GM10248 (cell line): ENCODE measurements at places on chromosomes 5 and 9.

GRCh38 chr9:129211686-129212085, 33.6 kb upstream of the IER5L start:
- no peak for DNase-seq

- no peak for DNase-seq
Observed at GRCh38 chr9:33750839-33751339, 44.5 kb upstream of the PRSS3 start.

DNA sequence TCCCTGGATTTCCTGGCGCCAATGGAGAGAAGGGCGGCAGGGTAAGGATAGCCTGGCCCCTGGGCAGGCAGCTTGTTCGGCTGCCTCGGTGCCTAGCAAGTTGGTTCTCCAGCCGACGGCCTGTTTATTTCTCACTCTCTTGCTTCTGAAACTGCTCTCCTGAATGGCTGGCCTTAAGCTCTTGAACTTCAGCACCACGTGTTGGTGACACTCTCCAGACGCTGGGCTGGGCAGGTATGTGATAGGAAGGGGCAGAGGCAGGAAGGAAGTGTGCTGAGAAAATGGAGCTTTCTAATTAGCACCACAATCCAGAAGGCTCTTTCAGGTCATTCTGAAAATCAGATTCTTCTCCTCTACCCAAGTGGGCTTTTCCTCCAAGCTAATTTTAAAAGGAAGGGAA, 91.4 kb upstream of the FCN2 start:
- DNase-seq, result no peak

GRCh38 chr9:70442328-70442848, 27.9 kb upstream of the KLF9 start:
- DNase-seq, result no peak

DNA sequence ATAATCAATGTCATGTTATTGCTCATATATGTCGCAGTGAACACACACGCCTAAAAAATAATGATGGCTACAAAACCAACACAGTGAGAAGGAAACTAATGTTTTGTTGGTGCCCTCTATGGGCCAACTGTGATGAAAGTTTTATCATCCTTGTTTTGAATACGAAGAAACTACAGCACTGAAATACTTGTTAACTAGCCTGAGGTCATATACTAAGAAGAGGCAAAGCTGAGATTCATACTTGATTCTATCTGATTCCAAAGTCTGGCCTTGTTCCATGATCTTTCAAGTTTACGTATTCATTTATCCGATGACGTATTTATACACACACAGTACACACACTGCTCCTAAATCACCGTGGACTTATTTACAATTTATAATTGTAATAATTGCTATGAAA, 16.1 kb upstream of the DRD1 start:
- DNase-seq, result no peak

DNA sequence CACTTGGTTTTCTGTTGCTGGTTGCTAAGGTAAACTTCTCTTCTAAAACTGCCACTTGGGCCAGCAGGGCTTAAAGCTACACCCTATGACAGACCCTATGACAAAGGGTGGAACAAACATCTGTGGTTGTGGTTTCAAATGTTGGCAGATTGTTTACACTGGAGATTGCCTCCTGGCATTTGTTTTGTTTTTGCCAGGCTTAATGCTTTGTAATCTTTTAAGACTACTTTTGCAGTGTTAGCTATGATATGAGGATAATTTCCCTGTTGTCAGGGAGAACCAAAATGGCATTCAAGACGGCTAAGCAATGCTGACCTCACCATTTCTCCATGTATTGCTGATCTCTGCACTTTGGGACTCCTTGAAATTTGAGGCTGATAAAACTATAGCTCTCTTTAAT, 50.3 kb downstream of the MAMDC2 start:
- DNase-seq, result no peak

GRCh38 chr5:83552275-83552674, 80.7 kb downstream of the VCAN start:
- no peak for DNase-seq

DNA sequence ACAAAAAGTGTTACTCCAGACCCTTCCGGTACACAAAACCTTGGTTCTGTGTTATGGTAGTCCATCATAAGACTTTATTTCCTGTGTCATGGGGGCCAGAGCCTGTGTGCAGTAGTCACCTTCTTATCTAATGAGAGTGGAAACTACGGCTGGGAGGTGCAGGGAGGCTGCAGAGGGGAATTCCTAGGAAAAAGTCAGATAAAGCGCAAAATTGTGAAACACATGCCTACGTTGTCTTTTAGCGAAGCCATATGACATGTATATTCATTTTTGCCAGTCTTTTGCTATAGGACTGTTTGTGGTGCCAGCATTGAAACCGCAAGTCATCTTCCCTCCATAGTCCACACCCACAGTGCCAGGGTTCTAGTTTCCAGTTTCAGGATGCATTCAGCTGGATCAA, 80.7 kb downstream of the PPARGC1B start:
- DNase-seq, result no peak

- no peak for DNase-seq
Observed at GRCh38 chr5:151459680-151460324, 12.4 kb downstream of the SLC36A1 start.

DNA sequence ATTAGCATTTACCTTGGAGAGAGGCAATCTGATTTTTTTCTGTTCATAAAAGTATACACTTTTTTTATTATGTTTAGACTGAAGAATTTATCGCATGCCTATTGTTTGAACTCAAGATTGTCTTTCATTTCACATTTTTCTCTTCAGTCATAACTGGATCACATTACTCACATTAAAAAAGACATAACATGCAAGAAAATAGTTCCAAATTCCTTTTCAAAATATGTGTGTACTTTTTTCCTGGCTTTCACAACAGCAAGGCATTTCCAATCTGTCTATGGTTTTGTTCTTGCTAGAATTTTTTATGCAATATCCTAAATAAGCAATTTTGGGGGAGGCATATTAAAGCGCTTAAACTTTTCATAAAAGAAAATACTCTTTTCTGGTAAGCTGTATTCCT, 21.2 kb downstream of the FTMT start:
- no peak for DNase-seq

- no peak for DNase-seq
Observed at GRCh38 chr5:125703616-125704015, 719.6 kb upstream of the GRAMD2B start.

- DNase-seq, result no peak
Observed at GRCh38 chr5:155087036-155087435, 73.5 kb downstream of the KIF4B start.

GRCh38 chr5:16726538-16726946, 109.7 kb upstream of the RETREG1 start:
- no peak for DNase-seq

GRCh38 chr9:2907411-2907810, 63.5 kb upstream of the PUM3 start:
- no peak for DNase-seq

DNA sequence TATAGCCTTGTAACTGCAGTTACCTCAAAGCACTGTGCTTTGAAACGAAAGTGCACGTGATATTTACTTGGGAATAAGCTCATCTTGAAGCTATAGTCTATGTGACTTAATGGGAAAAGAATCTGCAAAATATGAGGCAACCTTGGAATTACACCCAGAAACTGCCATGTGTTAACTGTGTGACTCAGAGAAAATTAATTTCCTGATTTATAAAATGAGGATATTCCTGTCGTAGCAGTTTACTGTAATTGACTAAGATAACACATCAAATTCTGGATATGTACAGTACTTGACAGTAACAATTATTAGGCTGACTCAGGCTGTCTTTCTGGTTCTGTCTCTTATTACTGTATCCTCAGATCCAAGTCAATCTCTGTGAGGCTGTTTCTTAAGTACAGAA, 1079.9 kb upstream of the ACO1 start:
- no peak for DNase-seq

- DNase-seq, result no peak
Observed at GRCh38 chr5:90909101-90909503, 350.5 kb downstream of the ADGRV1 start.

GRCh38 chr9:114110180-114110579, 11.1 kb upstream of the KIF12 start:
- DNase-seq, result no peak
